ENCODE measurements at places on chromosomes 16 and 17.
A peak's percentile ranks its signal among the peaks of the same experiment; 100 is the strongest.

- no peak for DNase-seq
Measured at GRCh38 chr17:80691784-80692183, 147.1 kb downstream of the RPTOR start.

GRCh38 chr17:6623941-6624340 is 16.6 kb downstream of the KIAA0753 start:
- no peak for DNase-seq

DNA sequence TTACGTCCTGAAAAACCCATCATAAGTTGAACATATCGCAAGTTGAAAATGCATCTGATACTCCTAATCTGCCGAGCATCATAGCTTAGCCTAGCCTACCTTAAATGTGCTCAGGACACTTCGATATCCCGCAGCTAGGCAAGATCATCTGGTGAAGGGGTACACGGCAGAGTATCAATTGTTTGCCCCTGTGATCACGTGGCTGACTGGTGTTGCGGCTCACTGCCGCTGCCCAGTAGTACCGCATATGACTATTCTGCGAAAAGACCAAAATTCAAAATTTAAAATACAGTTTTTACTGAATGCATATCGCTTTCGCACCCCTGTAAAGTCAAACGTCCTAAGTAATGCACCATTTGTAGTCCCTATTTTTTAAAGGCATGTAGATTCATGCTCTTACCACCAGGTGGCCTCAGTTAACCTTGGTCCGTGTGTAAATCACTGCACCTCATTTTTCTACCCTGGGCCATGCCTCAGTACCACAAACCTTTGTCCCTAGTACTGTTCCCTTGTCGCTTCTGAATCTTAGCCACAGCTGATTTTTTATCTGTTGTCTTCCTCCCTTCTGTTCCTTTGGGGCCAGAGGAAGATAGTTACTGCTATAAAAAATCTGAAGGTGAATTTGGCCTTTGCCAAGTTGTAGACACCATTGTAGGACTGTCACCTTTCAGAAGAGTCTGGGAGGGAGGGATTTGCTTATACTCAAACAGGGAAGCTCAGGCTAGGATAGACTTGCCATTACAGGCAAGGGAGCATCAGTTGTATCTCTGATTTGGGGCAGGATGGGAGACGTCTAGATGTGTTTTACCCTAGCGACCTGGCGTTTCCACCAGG is 34.4 kb downstream of the WWP2 start:
- peak; percentile 3 for DNase-seq

GRCh38 chr16:10754941-10755340 is 11.3 kb downstream of the NUBP1 start:
- no peak for DNase-seq

- no peak for DNase-seq
Measured at GRCh38 chr16:88195269-88195705, 187.5 kb upstream of the ZNF469 start.

GRCh38 chr17:34703533-34703932 is 124.2 kb downstream of the TMEM132E start:
- no peak for DNase-seq

DNA sequence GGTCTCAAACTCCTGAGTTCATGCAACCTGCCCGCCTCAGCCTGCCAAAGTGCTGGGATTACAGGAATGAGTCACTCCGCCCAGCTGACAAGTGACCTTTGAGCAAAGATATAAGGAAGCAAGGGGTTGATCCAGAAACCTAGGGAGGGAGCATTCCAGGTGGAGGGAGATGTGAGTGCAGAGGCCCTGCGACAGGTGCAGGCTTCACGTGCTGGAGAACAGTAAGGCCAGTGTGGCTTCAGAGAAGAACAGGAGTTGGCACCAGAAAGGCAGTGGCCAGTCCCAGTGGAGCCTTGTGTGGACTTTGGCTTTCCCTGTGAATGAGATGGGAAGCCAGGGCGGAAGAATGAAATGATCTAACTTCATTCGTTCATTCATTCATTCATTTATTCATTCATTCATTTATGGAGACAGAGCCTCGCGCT is 73.6 kb upstream of the HAS3 start:
- no peak for DNase-seq

GRCh38 chr17:36835036-36835435 is 102.2 kb upstream of the LHX1 start:
- no peak for DNase-seq

DNA sequence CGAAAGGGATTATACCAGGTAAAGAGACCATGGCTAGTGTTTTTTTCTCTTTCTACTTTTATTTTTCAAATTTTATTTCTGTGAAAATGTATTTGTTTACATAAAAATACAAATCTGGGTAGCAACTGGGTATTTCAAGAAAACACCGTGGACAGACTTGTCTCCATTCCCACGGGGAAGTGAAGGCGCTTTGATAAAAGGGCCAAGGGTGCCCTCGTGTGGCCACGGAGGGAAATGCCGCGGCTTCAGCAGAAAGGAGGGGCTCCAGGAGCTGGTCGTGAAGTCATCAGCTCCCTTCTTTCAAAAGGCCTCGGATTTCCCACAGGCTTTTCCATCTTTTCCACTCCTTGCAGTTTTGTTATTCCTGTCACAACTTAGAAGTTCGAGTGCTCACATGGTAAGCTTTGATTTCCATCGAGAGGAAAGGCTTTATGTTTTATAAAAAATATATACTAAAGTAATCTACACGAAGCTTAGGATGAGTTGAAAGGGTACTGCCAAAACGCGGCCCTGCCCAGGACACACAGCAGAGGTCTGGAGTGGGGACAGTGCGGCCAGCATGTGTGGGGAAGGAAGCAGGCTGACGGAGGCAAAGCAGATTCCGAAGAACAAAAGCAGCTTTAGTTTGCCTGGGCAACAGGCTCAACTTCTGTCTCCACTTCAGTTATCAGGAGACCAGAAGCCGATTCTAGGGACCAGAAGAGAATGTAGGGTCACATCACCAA is 15.3 kb upstream of the MNT start:
- DNase-seq, result no peak

DNA sequence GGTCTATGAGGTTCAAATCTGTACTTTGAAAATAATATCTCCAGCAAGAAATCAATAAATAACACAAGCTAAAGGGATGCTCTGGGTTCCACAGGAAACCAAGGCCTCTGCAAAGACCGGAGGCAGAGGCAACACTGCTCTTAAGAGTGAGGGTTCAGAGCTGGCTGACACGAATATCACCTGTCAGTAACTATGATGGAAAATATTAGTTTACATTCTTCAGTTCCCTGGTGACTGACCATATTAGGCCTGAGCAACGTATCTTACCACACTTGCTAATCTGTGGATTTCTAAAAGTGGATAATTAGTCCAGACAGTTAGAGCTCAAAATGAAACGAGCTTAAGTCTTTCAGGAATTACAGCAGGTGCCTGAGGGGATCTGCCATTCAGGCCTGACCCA is 459.3 kb downstream of the HS3ST3B1 start:
- DNase-seq, result no peak

GRCh38 chr17:22514315-22514714 is 822.0 kb downstream of the KCNJ18 start:
- no peak for DNase-seq

DNA sequence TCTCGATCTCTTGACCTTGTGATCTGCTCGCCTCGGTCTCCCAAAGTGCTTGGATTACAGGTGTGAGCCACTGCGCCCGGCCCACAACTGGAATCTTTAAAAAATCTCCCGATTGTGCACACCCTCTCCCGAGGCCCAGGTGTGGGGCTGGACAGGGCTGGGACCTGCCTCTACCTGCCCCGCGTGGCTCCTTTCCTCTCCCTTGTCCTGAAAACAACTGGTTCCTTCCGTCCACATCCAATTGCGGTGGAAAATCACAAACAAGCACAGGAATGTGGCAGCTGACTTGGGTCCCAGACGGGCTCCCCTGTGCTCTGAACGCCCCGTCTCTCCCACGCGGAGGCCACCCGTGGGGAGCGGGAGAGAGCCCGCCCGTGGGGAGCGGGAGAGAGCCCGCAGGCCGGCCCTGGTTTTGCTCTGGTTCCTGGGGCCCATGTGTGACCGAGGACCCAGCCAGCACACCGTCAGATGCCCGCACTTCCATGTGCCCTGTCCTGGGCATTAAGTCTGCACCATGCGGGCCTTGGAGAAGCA is 3.0 kb upstream of the TMEM204 start:
- no peak for DNase-seq

GRCh38 chr16:30953511-30954124 is 3.9 kb upstream of the SETD1A start:
- DNase-seq, result no peak

- no peak for DNase-seq
Measured at GRCh38 chr17:5034651-5035050, 575 bp downstream of the SLC52A1 start.

DNA sequence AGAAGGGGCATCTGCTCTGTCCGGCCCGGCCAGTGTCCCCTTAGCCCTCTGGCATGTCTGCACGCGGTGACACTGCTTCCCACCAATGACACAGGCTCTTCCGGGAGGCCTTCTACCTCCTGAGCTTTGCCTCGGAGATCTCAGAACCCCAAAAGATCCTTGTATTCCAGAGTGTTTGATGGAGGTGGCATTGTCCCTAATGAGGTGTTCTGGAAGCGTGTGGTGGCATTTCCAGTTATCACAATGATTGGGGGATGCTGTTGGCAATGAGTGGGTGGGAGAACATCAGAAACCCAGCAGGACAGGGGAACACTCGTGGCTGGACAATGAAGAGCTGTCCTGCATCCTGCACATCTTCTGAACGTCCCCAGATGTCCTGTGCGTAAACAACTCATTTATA is 198.0 kb downstream of the XYLT1 start:
- no peak for DNase-seq

DNA sequence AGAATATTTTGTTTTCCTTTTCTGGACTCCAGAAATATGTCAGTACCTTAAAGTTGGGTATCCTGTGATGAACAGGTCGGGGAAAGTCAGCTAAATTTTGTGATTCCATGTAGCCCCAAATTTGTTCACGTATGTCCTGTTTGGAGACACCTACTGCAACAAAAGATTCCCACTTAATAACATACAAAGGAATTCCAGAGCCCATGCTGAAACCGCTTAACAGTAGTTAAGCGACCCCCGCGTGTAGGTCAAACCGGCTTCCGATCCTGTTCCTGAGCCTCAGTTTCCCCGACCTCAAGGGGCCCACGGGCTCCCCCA is 477 bp downstream of the MTHFSD start:
- DNase-seq, result no peak

- DNase-seq, result no peak
Measured at GRCh38 chr17:8031261-8031661, 7.6 kb upstream of the ALOX15B start.

DNA sequence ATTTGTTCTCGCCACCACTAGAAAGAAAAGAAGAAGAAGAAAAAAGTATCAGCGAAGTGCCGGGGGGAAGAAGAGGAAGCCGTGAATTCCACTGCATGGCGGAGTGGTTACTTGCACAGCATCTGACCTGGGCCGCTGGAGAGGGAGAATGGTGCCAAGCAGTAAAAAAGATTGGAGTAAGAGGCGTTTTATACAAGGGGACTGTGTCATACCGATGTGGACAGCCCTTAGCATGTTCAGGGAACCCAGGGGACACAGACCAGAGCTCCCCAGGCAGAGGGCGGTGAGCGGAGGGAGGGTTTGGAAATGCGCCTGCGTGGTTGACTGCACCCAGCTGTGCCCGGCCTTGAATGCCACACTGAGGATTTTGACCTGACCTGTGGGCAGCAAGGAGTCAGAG is 52.8 kb downstream of the PLXDC1 start:
- no peak for DNase-seq

DNA sequence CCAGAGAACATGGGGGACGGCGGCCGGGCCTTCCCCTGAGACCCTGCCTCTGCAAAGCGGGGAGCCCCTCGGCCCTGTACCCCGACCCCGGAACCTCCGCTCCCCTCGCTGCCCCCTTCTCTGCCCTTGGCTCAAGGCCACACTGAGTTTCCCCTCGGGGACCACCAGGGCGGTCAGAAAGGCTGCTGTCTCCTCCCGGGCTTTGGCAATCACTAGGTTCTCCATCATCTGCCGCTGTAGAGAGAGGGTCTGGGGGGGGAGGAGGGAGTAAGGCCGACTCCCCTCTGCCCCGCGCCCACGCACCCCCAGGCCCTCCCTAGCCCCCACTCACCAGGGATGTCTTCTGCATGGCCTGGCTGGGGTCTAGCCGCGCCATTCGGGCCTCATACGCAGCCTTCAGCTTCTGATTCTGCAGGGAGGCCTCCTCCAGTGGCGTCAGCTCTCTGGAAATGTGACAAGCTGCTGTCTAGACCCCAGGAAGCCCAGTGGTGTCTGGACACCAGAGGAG is 8.4 kb downstream of the VPS9D1 start:
- no peak for DNase-seq

DNA sequence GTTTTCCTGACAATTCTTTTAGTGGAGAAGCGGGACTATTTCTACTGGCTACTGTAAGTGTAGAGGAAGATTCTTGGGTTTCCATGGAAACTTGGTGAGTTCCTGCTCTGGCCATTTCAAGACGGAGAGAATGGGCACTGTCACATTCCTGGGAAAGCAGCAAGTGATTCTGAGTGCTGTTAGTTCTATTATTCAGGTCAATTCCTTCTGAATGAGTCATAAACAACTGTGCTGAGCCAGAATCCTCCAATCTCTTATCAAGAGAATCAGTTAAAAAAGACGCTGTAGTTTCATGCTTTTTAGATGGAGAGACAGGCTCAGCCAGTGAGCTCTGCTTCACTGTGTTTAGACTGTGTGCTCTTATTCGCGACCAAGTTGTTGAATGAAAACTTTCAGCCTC is 19.6 kb downstream of the AKAP10 start:
- DNase-seq, result no peak

DNA sequence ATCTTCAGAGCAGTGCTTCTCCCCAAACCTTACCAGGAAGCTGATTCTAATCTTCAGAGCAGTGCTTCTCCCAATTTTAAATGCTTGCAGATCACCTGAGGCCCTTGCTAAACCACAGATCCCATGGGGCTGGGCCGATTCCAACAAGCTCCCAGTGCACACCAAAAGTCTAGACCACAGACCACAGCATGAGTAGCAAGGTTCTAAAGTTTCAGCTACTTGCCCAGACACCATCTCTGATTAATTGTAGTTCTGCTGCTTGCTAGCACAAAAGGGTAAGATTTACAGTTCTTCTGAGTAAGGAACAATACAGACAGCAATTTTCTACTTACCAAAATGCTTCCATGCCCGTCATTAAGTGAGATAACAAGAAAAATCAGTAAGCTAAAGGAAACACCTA is 12.2 kb downstream of the CLEC3A start:
- no peak for DNase-seq

- no peak for DNase-seq
Measured at GRCh38 chr16:85026703-85027102, 892 bp upstream of the KIAA0513 start.

GRCh38 chr17:78953356-78954350 is 26.1 kb downstream of the LGALS3BP start:
- DNase-seq, result no peak

DNA sequence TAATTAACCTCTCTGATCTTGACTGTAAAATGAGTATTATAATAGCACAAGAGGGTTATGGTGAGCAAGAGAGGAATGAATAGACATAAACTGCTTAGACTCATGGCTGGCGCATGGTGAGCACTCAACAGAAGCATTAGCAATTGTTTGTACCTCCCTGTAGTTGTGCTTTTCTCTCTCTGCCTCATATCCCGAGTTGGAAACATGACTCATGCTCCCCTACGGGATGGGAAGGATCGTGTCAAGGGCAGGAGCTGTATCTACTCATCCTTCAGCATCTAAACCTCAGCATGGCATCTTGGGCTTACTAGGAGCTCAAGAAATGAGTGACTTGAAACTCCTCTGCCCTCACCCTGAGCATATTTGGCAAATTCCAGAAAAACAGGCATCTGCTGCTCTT is 299.6 kb downstream of the MAP2K4 start:
- no peak for DNase-seq

- DNase-seq, result no peak
Measured at GRCh38 chr16:55943267-55943666, 68.1 kb upstream of the CES5A start.

GRCh38 chr17:27984404-27984803 is 58.1 kb upstream of the NLK start:
- DNase-seq, result no peak

GRCh38 chr16:50988441-50988840 is 162.6 kb downstream of the SALL1 start:
- DNase-seq, result no peak

Data from NCI-H2081 treated with DMSO at 0.1 percent for 48 hours (cell line).